ENCODE measurements at places on chromosomes 4 and X. TPM values are rescaled to one million over a fixed set of nuclear protein-coding genes. Genes with fewer than 3 reads are reported as not detected.
A peak's percentile ranks its signal among the peaks of the same experiment; 100 is the strongest.

Gene SPANXA1
- total RNA-seq = not detected

Gene TMPRSS11D
- not detected for total RNA-seq

Gene BBS7
- total RNA-seq = 24.5 TPM

Gene TSPAN6
- 29.3 TPM for total RNA-seq

Gene RPA4
- 0.65 TPM for total RNA-seq

GRCh38 chr4:133559987-133560386, 410.9 kb downstream of the PCDH10 start:
- DNase-seq = no peak

- no peak for DNase-seq
These were observed 623.8 kb downstream of the EPHA5 start for GRCh38 chr4:65046192-65047133.

GRCh38 chr4:56570041-56570440, 64.5 kb downstream of the ARL9 start:
- no peak for DNase-seq

DNA sequence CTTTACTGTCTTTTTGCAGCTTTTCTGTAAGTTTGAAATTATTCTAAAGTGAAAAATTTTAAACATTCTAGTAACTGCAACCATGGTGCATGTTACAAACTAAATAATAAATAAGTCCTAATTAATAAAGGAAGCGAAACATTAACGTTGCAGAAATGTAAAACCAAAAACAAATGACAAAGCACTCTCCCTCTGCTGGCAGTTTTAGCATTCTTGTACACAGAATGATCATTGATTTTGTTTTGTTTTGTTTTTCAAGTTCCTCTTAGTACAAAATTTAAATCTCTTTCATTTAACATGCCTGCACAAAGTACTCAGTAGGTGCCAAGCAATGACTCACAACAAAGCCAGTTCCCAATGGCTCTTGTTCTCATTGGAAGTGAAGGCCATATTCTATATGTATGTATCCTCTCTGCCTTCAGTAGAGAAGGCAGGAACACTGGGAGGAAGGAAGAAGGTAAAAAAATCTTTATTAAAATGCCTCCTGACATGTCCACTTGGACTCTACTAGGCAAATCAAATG, 13.7 kb upstream of the TMSB4X start:
- peak; percentile 19 for DNase-seq

GRCh38 chr4:184261246-184261645, 43.6 kb upstream of the ENPP6 start:
- DNase-seq = no peak

DNA sequence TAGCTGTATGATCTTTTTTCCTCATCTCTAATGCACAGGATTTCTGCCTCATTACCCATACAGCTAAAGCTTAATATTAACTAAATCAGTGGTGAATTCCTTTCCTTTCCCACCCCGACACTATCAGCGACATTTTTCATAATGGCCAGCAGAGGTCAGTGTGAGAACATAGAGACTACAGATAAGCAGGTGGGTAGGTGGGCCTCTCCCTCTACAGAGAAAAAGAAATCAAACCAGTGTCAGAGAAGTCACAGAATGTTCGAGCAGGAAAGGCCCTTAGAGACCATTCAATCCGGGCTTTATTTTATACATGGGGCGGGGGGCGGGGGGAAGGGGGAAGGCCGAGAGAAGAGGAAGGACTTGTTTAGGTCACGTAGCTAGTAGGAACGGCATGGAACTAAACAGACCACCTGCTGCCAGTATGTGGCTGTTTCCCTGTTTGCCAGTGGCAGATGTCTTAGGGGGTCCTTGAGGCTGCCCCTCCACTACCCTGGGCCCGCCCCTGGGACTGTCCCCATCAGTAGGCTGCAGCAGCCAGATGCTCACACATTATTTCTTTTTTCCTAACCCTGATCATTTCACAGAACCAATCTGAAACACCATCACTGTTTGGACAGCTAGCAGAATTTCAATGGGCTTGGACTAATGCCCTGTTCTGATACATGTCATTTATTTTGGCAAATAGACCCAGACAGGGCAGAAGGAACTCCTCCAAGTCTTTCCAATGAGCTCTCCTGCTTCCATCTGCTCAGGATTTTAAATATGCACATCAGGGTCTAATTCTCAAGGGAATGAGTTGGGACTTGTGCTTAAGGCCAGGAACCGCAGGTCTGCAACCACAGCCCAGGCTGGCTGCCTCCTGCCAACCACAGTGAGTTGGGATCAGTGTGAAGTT, 133.4 kb downstream of the ATG4A start:
- DNase-seq = peak; percentile 40

DNA sequence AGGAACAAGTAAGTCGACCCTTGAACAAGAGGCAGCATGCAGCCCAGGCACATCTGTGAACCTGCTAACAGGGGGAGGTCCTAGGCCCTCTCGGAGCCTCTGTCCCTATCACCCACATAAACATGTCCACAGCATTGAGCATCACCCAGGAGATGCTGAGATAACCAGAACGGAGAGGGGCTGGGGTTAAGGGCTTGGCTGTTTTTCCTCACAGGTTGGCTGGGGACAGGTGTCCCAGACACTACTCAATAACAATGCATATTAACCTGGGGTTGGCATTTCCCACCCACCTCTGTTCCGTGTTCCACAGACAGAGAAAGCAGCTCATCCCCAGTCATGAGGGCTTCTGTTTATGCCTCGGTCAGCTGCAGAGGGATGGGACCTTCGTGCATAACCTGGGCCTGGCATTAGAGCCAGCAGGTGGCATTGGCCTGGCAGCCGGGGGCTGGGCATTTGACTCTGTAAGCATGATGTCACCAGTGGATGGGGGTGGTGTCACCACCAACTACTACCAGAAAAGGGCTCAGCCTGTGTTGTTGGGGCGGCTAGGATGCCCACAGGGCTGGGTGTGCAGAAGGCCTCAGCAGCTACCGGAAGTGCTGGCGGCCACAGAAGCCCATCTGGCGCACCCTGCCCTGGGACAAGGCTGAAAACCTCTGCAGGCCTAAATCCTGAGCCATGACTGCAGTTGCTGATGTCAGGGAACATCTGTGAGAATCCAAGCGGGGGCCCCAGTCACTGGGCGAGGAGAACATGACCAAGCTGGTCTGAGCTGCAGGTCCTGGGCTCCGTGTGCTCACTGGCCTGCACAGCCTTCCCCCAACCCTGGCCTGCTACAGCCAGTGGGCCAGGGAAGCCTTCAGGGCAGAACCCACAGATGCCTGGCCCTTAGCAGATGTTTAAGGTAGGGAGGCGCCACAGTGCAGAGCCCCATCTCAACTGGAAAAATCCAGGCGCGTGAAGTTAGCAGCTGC, 351.4 kb downstream of the NR3C2 start:
- DNase-seq = no peak

- DNase-seq = no peak
These were observed 114.9 kb downstream of the ZNF827 start for GRCh38 chr4:145823743-145824142.

All from GM23248 (cell line).